ENCODE measurements at places on chromosomes 7 and 10.

- DNase-seq = no peak
Observed at GRCh38 chr7:66279912-66280311, 74.8 kb downstream of the TPST1 start.

DNA sequence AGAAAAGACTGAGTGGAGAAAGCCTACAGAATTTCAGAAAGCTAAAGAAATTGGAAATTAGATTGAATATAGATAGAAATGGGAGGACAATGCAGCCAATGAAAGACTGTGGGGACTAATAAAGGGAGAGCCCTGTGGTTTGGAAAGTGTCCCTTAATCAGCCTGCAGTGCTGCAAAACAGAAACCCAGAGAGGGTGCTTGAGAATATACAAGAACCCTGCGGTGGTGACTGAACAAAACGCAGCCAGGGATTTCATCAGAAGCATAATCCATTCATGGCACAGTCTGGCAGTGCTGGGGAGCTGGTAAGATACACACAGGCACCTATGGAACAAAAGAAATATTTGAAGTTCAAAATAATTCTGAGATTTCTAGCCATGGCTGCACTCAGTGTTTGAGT, 19.1 kb downstream of the CEP41 start:
- DNase-seq = no peak

- DNase-seq = no peak
Observed at GRCh38 chr7:159084069-159084801, 60.4 kb downstream of the VIPR2 start.

DNA sequence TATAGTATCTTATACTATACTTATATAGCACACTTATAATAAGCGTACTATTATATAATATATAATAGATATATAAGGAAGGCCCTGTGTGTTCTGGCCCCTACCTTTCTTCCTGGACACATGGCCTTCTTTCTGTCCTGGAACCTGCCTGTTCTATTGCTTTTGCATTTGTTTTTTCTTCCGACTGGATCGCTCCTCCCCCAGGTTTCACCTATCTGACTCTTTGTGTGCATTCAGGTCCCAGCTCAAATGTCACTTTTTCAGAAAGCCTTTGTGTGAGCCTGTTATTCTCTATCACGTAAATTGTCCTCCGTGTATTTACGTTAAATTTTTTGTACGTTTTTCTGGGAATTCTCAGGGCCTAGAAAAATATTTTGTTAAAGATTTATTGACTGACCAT, 2.9 kb upstream of the TRIM8 start:
- DNase-seq = no peak

DNA sequence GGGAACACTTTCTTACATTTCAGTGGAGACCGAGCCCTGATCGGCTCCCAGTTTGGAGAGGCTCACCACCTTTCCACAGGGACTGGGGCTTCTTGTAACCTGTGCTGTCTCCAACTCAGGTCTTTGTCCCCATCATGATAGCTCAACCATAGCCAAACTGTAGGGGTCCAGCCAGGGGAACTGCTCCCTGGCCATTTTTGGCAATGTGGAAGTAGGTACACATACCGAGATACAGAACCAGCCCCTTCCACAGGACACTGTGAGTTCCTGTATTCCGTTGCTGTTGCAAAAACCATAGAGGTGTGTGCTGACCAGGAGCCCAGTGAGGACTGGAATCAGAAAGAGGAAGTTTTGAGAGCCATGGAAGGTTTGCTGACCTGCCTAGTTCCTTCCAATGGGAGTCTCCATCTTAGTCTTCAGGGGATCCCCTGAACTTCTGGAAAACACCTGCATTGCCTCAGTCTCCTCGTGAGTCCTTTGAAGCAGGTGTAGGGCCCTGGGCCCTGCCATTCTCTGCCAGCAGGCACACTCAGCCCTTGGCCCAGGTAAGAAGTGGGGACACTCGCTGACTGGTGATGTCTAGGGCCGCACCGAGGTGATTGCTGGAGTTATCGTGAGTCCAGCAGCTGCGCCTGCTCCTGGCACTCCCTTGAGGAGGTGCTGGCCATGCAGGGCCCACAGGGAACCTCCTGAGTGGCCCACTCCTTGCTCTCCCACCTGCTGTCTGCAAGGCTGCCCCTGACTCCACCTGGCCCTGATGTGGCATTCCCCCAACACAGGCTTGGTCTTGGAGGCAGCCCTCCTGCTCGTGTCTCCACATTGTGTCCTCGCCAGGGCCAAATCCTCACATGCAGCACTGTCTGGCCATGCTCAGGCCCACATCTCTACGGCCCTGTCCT, 11.2 kb downstream of the WDFY4 start:
- DNase-seq = no peak
